Mesothelial cell of epicardium (in vitro differentiated cells): ENCODE measurements at places on chromosomes 12 and 14. TPM values are rescaled to one million over a fixed set of nuclear protein-coding genes. Genes with fewer than 3 reads are reported as not detected.
A peak's percentile ranks its signal among the peaks of the same experiment; 100 is the strongest.

DNA sequence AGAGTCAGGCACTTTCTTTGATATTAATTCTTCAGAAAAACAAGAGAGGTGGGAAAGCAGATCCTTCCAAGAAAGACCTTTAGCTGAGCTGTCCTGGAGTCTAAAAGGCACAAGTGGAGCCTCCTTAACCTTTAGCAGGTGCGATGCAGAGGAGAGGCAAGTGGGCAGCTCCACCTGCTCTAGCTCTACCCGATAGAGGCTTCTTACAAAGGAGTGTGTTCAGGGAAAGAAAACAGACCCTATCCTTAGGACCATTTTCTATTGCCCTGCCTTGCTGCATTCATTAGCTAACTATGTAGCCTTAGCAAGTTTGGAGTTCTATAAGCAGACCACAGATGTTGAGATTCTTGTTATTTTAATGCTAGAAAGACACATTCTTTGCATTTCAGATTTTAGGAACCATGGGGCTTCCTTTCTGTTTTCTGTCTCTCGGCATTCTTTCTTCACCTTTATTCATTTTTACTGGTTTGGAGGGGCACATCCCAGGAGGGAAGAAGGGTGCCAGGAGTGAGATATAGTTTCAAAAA lies 214.5 kb downstream of the EGLN3 start:
- H3K27me3 ChIP-seq, result no peaks in the 10 kb centered on the region
- H3K27ac ChIP-seq, result no peak overlapping the region
- peaks cover 2% of the 10 kb centered on the region for H3K36me3 ChIP-seq
- peaks cover 21% of the 10 kb centered on the region for H3K4me1 ChIP-seq
- no peak overlapping the region for H3K4me3 ChIP-seq

GRCh38 chr12:47811581-47812484 lies 7.9 kb downstream of the HDAC7 start:
- peaks cover 72% of the 10 kb centered on the region for H3K4me1 ChIP-seq
- peaks cover 2% of the 10 kb centered on the region for H3K36me3 ChIP-seq
- H3K4me3 ChIP-seq, result peak overlapping the region; percentile 51
- DNase-seq, result no peak

- DNase-seq, result no peak
- no peaks in the 10 kb centered on the region for H3K27me3 ChIP-seq
- H3K27ac ChIP-seq, result no peak overlapping the region
- no peaks in the 10 kb centered on the region for H3K36me3 ChIP-seq
- H3K4me1 ChIP-seq, result peaks cover 16% of the 10 kb centered on the region
- H3K4me3 ChIP-seq, result no peak overlapping the region
Measured at GRCh38 chr12:15794836-15795235, 5.6 kb upstream of the EPS8 start.

- no peak for DNase-seq
- H3K36me3 ChIP-seq, result no peaks in the 10 kb centered on the region
- H3K4me1 ChIP-seq, result no peaks in the 10 kb centered on the region
- no peaks in the 10 kb centered on the region for H3K27me3 ChIP-seq
- H3K27ac ChIP-seq, result no peak overlapping the region
- no peak overlapping the region for H3K4me3 ChIP-seq
Measured at GRCh38 chr12:1013618-1014489, 22.8 kb downstream of the ERC1 start.

GRCh38 chr14:97618917-97619690 lies 821.9 kb downstream of the VRK1 start:
- peaks cover 3% of the 10 kb centered on the region for H3K36me3 ChIP-seq
- H3K4me3 ChIP-seq, result no peak overlapping the region

- no peak overlapping the region for H3K27ac ChIP-seq
- peaks cover 7% of the 10 kb centered on the region for H3K36me3 ChIP-seq
- H3K4me1 ChIP-seq, result peaks cover 5% of the 10 kb centered on the region
- H3K27me3 ChIP-seq, result no peaks in the 10 kb centered on the region
Measured at GRCh38 chr12:31931796-31932715, 27.2 kb upstream of the RESF1 start.

Gene FIGNL2
- total RNA-seq, result 4.8 to 5.2 TPM (median 5.2 TPM) in 3 replicates

Gene PIK3C2G
- 2.6 to 4.1 TPM (median 2.7 TPM) in 3 replicates for total RNA-seq

- H3K4me3 ChIP-seq, result no peak overlapping the region
- DNase-seq, result no peak
- H3K27ac ChIP-seq, result no peak overlapping the region
- peaks cover 6% of the 10 kb centered on the region for H3K27me3 ChIP-seq
- no peaks in the 10 kb centered on the region for H3K36me3 ChIP-seq
Measured at GRCh38 chr12:71183846-71184245, 26.0 kb upstream of the TSPAN8 start.

- no peaks in the 10 kb centered on the region for H3K27me3 ChIP-seq
- DNase-seq, result no peak
- H3K27ac ChIP-seq, result peak overlapping the region; percentile 61
- no peaks in the 10 kb centered on the region for H3K36me3 ChIP-seq
Measured at GRCh38 chr14:37546621-37547447, 48.2 kb downstream of the FOXA1 start.

Gene GPD1
- 0.72 to 1.2 TPM (median 1.1 TPM) in 3 replicates for total RNA-seq
